SK-N-DZ (cell line): ENCODE measurements at places on chromosomes 7 and 10.

GRCh38 chr7:2245883-2246675 lies 4.1 kb downstream of the NUDT1 start:
- DNase-seq: no peak

- DNase-seq: peak; percentile 60
These were observed 133.6 kb downstream of the ZMIZ1 start for GRCh38 chr10:79202188-79203013.

DNA sequence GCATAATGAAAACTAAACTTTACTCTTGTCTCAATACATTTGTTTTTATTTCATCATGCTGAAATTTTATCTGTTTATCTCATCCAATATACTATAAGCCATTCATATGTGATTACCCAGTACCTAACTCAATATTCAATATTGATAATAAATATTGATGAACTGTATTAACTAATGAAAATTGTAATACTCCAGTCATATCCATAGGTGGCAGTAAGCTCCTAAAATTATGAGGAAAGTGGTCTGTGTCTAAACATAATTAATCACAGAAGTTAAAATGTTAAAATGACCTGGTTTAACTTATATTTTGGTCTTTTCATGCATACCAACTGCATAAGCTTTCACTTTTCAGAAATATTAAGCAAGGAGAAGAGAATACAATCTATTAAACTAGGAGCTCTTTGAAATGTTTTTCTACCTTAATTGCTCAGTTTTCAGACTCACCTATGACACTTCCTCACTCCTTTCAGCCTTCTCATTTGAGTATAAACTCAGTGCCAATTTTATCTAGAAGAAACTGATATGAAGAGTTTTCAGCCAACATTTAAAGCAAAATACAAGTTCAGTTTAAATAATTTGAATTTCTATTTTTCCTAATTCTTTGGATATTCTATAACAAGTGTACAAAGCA lies 30.5 kb upstream of the VWDE start:
- no peak for DNase-seq

DNA sequence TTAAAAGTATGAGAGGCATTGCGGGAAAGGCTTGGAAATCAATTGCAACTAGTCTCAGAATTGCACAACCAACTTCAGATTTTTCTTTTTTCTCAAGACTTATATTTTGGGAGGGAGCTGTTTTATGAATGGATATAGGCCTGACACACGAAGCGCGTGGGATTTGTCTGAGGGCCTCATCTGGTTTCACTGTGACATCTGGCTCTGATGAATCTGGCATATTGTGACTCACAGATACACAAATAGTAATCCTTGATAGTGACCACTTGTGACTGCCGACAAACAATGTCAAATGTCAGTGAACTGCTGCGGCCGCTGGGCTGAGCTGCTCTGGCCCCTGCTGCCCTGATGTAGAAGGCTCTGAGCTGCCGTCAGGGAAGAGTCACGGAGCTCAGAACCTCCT lies 655.1 kb downstream of the INHBA start:
- DNase-seq: no peak

DNA sequence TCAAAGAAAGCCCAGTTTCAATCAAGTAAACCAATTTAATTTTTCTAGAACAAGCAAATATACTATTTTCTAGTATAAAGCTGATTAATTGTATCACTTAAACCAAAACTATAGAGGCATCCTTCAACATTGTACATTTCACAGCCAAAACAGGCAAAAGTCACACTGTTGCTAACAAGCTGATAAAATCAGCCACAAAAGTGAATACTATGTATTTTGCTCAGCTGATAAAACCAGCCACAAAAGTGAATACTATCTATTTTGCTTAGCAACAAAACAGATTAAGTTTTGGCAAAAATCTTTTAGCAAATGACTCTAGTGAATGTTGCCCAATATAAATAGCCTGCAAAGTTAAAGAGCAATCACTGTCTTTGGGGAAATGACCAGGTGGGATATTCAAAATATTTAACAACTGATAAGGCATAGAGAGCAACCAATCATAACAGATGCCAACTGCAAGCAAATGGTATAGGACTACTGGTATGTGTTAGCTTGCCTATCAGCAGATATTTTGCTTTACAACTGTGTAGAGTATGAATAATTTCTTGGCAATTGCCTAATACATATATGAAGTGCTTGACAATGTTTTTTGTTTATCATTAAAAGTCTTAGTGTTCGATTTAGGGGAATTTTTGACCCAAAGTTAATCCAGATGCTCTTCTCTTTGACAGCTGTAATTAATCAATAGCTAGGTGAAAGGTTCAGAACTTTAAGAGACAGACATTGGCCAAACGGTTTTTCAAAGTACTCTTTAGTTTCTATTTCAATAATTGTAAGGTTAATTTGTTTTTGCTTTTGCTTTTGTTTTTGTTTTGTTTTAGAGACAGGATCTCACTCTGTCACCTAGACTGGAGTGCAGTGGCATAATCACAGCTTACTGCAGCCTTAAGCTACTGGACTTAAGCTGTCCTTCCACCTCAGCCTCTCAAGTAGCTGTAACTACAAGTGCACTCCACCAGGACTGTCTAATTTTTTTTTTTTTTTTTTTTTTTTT lies 44.4 kb upstream of the SP4 start:
- no peak for DNase-seq

DNA sequence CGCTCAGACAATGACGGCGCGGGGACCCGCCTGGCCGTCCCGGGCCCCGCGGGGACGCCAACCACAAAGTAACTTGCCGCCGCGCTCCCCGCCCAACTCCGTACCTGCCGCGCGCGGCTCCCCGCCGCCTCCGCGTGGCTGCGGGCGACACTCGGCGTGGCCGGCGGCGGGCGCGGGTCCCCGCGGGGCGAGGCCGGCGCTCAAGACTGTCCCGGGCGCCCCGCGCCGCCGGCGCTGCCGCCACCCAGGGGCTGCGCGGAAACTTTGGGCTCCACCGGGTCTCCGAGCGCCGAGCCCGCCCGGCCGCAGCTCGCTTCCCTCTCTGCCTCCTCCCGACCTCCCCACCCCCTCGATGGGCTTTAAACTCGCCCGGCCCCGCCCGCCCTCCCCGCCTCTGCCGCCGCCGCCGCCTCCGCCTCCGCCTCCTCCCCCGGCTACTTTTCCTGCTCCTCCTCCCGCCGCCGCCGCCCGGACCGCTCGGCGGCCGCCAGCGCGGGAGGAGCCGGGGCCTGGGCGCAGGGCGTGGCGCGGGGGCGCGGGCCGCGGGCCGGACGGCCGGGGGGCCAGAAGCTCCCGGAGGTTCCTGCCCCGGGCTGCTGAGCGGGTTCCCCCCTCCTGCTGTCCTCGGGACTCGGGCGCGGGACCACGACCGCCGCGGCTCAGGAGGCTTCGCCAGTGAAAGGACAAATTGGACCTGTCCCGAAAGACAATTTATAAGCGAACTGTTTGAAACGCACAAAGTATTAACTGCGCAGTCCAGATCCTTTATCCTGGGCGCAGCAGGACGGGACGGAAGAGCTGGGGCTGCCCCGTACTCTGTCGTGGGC lies 10.6 kb upstream of the GRB10 start:
- no peak for DNase-seq

GRCh38 chr10:88318803-88319202 lies 264.3 kb downstream of the RNLS start:
- DNase-seq: no peak

GRCh38 chr7:6438427-6438826 lies 9.3 kb downstream of the DAGLB start:
- peak; percentile 74 for DNase-seq

DNA sequence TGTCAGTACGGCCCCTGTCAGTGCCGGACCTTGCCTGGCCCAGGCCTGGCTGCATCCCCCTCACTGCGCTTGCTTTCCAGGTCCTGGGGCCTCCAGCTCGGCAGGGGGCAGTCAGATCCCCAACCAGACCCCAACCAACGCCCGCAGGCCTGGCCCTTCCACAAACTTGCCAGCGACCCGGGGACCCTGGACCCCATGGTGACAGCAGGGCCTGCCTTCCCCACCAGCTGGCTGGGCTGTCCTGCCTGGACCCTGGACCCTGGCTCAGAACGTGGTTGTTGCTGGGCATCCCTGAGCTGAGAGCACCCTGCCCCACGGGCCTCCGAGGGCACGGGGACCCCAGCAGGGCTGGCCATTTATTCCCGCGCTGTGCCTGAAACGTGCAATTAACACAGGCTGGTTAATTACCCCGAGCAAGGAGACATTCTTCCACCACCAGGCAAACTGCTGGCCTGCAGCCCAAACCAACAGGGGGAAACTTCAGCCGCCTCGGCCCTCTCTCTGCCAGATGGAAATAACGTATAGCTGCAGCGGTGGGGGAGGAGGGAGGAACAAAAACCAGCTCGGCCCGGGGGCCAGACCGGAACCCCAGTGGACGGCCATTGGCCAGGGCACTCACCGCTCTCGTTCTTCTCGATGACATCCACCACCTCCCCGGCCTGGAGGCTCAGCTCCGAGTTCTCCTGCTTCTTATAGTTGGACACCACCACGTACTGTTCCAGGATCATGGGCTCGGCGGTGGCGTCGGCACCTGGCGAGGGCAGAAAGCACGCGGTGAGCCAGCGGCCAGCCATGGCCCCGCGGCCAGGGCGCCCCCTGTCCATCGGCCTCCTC lies 167.1 kb downstream of the NEURL1 start:
- no peak for DNase-seq

DNA sequence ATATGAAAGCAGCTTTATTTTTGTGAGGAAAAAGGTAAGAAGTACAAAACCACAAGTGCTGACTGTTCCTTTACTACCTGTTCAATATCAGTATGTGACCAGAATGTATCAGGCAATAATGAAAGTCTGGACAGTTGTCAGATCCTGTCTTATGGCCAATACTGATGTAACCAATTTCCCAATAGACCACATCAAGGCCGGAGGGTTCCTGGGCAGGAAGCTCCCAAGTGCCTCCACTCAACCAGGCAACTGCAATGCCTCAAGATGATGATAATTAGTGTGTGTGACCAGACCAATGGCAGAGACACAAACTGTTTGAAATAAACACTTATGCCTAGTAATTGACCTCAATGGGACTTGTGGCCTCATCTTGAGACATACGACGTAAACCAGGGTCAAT lies 149.4 kb upstream of the ASAH2 start:
- no peak for DNase-seq

DNA sequence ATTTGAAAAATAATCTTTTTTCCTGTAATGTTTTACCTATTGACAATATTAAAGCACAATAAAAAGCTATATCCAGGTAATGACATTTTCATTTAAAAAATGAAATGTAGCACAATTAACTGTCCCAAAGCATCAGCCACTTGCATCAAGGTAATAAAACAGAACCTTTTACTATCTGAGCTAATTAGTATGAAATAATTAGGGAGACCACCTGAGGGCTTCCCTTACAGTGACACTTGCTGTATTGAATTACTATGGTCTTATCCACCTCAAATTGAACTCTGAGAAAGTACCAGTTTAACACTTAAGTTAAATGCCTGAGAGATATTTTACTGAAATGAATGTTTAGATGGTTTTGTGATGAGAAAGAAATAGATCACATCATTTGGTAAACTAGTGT lies 119.4 kb upstream of the DKK1 start:
- DNase-seq: no peak

DNA sequence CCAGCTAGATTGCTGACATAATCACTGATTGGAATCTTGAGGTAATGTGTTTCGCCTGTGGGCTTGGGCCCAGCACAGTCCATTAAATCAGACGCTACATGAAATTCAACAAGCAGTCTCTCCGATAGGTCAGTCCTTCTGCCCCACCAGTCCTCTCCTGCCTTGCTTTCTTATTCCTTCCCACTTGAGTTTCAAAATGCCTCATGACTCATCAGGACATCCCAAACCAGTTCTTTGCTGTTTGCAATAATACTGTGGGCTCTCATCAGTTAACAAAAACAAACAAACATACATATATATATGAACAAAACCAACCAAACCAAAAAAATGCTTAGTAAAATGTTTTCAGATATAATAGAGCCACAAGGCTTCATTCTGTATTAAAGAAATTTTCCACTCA lies 599.0 kb downstream of the SORCS1 start:
- DNase-seq: no peak

DNA sequence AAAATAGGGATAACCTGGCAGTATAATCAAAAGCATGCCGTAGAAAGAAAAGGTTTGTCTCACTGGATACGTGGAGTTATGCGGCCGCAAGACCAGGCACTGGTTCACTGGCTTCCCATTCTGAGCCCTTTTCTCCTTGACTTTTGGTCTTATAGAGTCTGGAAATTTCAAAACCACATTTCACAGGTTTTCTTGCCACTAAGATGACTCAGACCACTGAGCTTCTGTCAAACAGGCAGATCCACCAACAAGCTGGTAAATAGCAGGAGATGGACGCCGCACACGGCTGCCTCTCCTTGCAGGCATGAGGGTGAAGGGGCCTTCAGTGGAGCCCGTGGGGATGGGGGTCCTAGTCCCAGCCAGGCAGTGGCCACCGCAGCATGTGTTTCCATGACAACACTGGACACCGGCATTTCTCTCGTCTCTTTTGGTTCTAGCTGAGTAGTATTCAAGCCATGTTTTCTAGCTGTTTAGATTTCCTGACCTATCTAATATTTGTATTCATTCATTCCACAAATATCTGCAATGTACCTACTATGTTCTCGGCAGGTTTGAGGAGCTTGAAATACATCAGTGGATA lies 55.5 kb downstream of the KLF6 start:
- no peak for DNase-seq

GRCh38 chr7:106143711-106144337 lies 31.7 kb upstream of the SYPL1 start:
- peak; percentile 39 for DNase-seq

- no peak for DNase-seq
These were observed 401.1 kb downstream of the DGKB start for GRCh38 chr7:14501436-14501835.

GRCh38 chr7:107450970-107451369 lies 18.9 kb upstream of the GPR22 start:
- DNase-seq: no peak

DNA sequence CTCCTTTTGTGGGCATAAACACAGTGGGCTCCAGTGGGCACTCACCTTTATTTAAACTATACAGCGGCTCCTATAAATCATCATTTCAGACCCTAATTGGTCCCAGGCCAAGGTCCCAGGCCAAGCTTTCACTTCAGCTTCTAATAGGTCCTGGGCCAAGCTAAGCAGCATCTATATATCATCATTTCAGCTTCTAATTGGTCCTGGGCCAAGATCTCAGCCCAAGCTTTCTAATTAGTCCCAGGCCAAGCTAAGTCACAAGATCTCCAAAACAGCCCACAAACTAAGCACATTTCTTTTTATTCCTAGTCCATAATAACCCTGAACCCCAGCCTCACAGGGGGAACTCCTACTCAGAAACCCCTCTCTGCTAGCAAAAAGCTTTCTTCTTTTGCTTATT lies 47.1 kb downstream of the ZNF680 start:
- no peak for DNase-seq
